ENCODE measurements at places on chromosomes 2 and 18.

- DNase-seq = no peak
Measured at GRCh38 chr2:39024833-39025232, 96.0 kb downstream of the SOS1 start.

GRCh38 chr18:37975446-37975845 lies 409.8 kb upstream of the CELF4 start:
- DNase-seq = no peak

DNA sequence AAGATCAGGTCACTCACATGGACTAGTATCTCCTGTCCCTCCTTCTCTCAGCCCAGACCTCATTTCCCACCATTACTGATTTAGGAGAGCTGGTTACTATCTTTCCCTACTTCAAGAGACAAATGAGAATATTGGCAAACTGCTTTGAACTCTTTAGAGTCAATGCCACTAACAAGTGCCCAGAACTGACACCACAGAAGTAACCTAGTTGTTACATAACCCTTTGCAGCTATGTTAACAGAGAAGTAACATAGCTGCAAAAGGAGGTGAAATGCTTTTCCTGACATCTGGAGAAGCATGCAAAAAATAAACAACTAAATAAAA lies 30.0 kb downstream of the TGFA start:
- DNase-seq = no peak

GRCh38 chr2:190765386-190766173 lies 115.0 kb upstream of the GLS start:
- DNase-seq = no peak

GRCh38 chr2:10620481-10620880 lies 69.3 kb downstream of the NOL10 start:
- DNase-seq = no peak

- no peak for DNase-seq
Measured at GRCh38 chr2:134341476-134341875, 87.6 kb downstream of the MGAT5 start.

DNA sequence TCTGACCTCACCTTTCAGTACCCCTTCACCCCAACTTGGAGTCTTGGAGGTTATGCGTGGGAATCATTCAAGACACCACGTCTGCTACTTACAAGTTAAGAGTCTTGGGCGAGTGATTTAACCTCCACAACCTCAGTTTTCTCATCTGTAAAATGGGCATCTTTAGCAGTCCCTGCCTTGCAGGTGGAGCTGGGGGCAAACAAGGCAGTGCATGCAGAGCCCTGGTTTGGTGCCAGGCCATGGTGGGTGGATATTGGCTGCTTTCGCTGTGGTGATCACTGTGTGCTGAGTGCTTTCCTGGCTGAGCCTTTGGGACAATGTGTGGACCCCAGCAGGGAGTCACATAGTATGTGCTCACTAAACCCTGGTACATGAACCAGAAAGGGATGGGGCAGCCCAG lies 20.4 kb upstream of the PTMA start:
- no peak for DNase-seq

DNA sequence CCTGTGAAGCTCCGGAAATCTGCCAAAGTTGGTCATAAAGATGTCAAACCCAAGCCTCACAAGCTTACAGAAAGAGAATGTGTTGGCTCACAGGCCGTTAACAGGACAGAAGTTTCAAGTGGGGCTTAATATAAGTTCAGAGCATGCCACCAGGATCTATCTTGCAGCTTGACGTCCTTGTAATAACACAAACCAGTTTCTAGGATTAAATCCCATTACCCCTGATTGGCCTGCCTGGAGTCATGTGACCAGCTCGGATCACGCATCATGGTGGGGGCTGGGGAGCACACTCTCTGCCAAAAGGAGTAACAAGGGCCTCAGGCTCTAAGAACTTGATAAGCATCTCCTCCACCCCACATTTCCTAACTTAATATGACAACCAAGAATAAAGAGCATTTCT lies 38.9 kb upstream of the SCG2 start:
- DNase-seq = no peak

DNA sequence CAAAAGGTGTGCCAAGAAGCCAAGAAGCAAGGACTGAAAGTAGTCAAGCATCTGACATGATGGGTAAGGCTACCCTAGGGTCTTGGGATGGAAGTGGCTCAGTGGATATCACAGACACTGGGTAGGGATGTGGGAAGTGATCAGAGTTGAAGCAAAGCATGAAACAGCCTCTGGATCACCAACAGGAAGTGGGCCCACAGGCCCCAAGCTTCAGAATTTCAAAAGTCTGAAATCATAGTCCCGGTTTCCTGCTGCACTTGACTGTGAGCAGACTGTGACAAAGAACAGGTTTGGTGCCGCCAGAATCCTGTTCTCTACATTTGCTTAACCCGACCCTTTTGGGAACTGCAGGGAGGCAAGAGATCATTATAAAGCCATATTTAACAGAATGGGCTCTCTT lies 57.4 kb downstream of the SP100 start:
- DNase-seq = peak; percentile 45

- DNase-seq = no peak
Measured at GRCh38 chr2:224098481-224099230, 59.6 kb upstream of the SERPINE2 start.

DNA sequence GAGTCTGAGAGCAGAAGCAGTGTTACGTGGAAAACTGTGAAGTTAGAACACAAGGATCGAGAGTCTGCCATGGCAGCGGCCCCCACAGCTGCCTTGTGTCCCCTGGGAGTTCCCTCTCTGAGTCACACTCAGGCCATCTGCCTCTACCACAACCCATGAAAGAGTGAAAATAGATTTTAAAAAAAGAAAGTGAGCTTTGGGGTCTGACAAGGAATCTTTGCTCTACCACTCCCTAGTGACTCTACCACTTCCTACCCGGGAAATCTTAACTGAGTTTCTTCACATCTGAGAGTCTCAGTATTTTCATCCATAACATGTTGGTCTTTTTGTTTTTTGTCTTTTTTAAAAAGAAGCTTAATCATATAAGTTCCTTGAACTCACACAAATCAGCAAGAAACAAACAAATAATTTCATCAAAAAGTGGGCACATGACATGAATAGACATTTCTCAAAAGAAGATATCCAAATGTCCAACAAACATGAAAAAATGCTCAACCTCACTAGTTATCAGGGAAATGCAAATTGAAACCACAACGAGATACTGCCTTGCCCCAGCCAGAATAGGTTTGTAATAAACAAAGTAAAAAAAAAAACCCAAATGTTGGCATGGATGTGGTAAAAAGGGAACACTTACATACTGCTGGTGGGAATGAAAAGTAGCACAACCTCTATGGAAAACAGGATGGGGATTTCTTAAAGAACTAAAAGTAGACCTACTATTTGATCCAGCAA lies 2.4 kb upstream of the MSGN1 start:
- DNase-seq = no peak

- DNase-seq = no peak
Measured at GRCh38 chr2:112765251-112765650, 842 bp upstream of the CKAP2L start.

DNA sequence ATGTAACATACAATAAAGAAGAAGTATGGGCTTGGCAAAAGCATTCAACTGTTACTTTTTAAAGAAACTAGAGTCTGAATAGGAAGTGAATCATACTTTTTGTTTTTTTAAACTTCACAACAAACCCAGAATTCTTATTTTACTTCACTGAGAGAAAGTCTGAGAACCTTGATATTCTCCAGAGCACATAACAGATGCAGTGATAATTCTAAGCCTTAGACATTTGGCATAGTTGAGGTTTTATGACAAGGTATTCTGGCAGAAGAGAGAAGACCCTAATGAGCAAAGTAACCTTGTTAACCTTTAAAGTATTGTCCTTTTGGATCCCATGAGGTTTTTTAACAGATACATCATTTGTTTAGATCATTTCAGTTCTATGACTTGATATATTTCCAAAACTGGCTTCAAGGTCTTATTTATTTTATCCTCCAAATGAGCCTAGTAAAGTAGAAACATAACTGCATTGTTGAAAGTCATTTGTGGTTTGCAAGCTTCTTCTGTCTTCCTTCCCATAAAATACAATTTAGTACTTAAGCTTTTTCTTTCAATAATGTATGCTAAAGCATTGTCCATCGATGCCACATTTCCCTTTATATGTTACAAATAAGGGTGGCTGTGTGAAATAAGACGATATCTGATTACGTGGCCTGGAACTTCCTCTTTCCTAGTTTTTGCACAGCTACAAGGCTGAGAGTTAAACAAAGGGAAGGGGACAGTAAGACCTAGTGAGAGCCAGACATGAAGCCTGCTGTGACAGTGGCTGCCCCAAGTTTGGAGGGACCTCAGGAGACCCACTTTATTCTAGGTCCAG lies 86.1 kb upstream of the ITPRID2 start:
- no peak for DNase-seq

DNA sequence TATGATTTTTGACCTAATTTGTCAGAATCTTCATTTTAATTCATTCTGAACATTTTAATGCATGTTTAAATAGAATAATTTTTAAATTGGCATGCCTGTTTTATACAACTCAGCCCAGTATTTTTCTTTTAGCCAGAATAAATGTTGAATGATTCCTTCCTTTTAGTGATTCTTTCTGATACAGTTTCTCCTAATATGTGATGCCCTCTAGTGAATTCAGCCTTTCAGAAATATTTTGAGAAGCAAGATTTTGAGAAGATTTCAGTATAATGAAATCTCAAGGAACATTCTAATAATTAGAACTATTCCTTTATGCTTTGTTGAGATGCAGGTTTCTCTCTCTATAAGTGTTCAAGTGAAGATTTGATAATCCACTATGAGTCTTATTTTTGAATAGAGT lies 28.5 kb downstream of the LCLAT1 start:
- DNase-seq = no peak

- DNase-seq = no peak
Measured at GRCh38 chr2:120669121-120669952, 66.3 kb upstream of the GLI2 start.

DNA sequence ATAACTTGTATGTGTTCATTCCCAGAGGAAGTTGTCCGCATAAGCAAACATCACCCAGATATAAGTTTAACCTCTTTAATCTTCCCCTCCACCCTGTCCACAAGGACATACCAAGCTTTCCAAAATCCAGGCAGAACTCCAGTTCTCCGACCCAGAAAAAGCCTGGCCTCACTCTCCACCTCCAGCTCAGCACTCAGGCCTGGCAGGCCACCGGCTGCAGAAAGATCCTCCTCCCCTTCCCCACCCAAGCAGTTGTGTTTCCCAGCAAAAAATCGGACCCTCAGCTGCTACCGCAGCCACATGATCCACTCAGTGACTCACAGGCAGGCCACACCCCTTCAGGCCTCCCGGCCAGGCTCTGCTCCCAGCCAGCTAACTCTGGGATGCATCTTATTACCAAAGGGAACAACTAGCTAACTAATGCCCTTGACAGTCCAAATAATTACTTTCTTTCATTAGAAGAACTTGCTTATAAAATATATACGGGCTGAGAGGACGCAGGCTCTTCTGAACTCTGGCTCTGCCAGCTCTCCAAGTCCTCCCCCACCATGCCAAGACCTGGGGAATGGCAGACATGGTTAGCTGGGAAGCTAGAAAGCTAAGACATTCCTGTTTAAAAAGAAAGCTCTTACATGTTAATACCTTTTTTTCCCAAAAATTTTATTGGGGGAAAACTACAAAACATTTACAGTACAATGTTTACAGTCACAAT lies 4.5 kb downstream of the ZFP36L2 start:
- peak; percentile 76 for DNase-seq

DNA sequence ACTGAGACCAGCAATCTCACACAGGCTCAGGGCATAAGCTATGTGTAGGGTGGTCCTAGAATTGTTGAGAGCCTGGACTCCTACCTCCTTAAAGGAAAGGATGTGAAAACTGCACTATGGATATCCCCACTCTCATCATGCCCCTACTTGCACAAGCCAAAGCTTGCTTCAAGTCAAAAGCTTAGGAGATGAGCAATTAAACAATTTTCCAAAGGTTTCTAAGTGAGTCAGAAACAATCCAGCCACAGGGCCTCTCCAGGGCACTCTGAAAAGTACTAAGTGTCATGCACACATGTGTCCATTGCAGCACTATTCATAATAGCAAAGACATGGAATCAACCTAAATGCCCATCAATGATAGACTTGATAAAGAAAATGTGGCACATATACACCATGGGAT lies 215.4 kb downstream of the AFF3 start:
- no peak for DNase-seq

DNA sequence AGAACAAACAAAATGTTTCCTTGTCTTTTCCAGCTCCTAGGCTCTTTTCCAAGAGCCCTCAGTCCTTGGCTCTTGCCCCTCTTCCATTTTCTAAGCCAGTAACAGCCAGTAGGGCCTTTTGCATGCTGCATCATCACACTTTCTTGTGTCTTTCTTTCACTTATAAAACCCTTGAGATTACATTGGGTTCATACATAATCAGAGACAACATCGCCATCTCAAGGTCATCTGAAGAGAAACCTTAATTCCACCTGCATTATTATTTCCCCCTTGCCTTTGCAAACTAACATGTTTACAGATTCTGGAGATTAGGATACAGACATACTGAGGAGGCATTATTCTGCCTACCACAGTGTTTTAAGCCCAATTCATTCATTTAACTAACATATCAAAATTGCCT lies 697.3 kb downstream of the TRIB2 start:
- DNase-seq = no peak

GRCh38 chr18:37545461-37546271 lies 19.9 kb downstream of the CELF4 start:
- DNase-seq = no peak

DNA sequence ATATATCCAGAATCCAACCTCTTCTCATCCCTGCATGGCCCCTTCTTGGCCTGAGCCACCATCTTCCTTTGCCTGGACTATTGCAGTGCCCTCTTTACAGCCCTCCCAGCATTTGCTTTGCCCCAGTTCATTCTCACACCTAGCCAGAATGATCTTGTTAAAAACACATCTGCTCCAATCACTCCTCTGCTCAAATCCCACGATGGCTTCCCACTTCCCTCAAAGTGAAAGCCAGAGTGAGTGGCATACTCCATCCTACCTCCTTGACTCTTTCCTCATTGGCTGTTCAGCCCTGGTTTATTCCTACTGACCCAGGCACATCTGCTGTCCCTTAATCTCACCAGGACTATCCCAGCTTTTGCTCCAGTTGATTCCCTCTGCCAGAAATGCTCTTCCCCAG lies 14.7 kb downstream of the SULT6B1 start:
- no peak for DNase-seq

- DNase-seq = no peak
Measured at GRCh38 chr2:216619411-216620393, 13.5 kb upstream of the IGFBP2 start.

GRCh38 chr18:79529991-79530390 lies 134.3 kb downstream of the NFATC1 start:
- DNase-seq = no peak

DNA sequence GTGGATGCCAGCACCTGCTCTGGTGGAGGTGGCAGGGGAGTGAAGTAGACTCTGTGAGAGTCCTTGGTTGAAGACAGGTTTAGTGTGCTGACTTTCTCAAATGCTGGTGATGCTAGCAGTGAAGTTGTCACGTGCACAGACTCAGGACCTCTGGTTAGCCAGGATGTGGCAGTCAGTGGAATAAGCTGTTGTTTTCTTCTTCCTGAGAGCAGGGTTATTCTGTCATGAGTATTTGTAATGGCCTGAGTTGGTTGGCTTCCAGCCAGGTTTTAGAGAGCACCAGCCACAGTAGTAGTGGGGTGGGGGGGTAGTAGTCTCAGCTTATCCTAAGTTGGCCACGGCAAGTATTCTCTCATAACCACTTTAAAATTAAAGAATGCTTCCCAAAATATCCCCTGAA lies 238.5 kb upstream of the FBXO11 start:
- DNase-seq = no peak

GRCh38 chr2:159381574-159381973 lies 95.1 kb upstream of the WDSUB1 start:
- no peak for DNase-seq
